ENCODE measurements at places on chromosomes 5 and 9. TPM values are rescaled to one million over a fixed set of nuclear protein-coding genes. Genes with fewer than 3 reads are reported as not detected.

Gene SV2C
- total RNA-seq: not detected

Gene UBE2QL1
- not detected for total RNA-seq

Gene LECT2
- not detected for total RNA-seq

Gene CCNJL
- total RNA-seq: 2.0 TPM

Gene TAF7
- 100 TPM for total RNA-seq

Gene TRIM7
- total RNA-seq: 0.83 TPM

Gene TNC
- 170 TPM for total RNA-seq

Gene ZNF366
- not detected for total RNA-seq

Gene PLCXD3
- under 0.01 TPM for total RNA-seq

Gene LCN15
- total RNA-seq: not detected

Gene MCTP1
- not detected for total RNA-seq

Gene CMBL
- 5.0 TPM for total RNA-seq

Gene REEP2
- total RNA-seq: 12.4 TPM

Gene MIGA2
- total RNA-seq: 9.7 TPM

Gene PCDHB15
- 0.28 TPM for total RNA-seq

Gene SPINK6
- not detected for total RNA-seq

Gene ZNF618
- 8.2 TPM for total RNA-seq

Gene TPPP
- under 0.01 TPM for total RNA-seq

Gene SLC6A19
- not detected for total RNA-seq

Gene NAIP
- 1.7 TPM for total RNA-seq

Gene ZNF454
- under 0.01 TPM for total RNA-seq

Gene BNC2
- 45.2 TPM for total RNA-seq

Gene PTBP3
- 17.5 TPM for total RNA-seq

Gene LMNB1
- 53.6 TPM for total RNA-seq

Gene CNTFR
- total RNA-seq: not detected

Gene NUTM2F
- not detected for total RNA-seq

Gene F12
- 0.56 TPM for total RNA-seq

Gene C9orf50
- not detected for total RNA-seq

Gene ENTR1
- 17.2 TPM for total RNA-seq

Gene IFNA21
- total RNA-seq: not detected

Gene HBEGF
- total RNA-seq: 18.8 TPM

Gene ERCC6L2
- total RNA-seq: 83.3 TPM

Gene CPEB4
- 22.6 TPM for total RNA-seq

Gene RANBP17
- 29.7 TPM for total RNA-seq

Gene PITX1
- 10.3 TPM for total RNA-seq

Gene WWC1
- 10.3 TPM for total RNA-seq

Gene HRCT1
- 1.7 TPM for total RNA-seq

Gene CLIC3
- 0.28 TPM for total RNA-seq

Gene CHSY3
- 1.4 TPM for total RNA-seq

Gene FOXI1
- not detected for total RNA-seq

Gene ANKRD31
- total RNA-seq: under 0.01 TPM

Gene FOXD4L6
- total RNA-seq: not detected

Gene SLC6A3
- not detected for total RNA-seq

Gene KIF4B
- total RNA-seq: under 0.01 TPM

Gene OGN
- total RNA-seq: not detected

Gene SUB1
- 90.5 TPM for total RNA-seq

Gene TRIM52
- 2.3 TPM for total RNA-seq

Gene ST8SIA4
- 0.18 TPM for total RNA-seq

Gene ROR2
- total RNA-seq: 2.2 TPM

Gene SAXO1
- under 0.01 TPM for total RNA-seq

Gene TRIP13
- total RNA-seq: 27.2 TPM

Gene C7
- 0.54 TPM for total RNA-seq

Gene IL33
- total RNA-seq: not detected

Gene FGD3
- not detected for total RNA-seq
